ENCODE measurements at places on chromosomes 7 and 10.
A peak's percentile ranks its signal among the peaks of the same experiment; 100 is the strongest.

GRCh38 chr7:18356191-18356645, 139.3 kb upstream of the HDAC9 start:
- no peak for DNase-seq

DNA sequence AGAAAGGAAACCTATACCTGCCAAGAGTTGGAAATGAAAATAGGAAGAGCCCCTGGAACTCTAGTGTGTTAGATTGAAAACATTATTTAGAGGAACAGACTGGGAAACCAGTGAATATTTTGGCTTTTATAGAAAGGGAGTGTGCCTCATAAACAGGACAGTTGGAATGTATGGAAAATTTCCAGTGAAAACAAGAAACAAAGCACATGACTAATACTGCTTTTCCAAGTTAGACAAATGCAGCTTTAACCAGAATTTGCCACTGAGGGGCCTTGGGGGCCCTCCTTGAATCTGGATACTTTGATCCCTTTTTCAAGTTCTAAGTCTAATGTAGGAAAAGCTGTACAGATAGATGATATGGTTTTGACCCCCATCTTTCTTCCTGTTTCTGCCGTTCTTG, 21.2 kb downstream of the ITGB8 start:
- no peak for DNase-seq

GRCh38 chr7:67950321-67951083, 953.9 kb downstream of the TYW1 start:
- DNase-seq: no peak

DNA sequence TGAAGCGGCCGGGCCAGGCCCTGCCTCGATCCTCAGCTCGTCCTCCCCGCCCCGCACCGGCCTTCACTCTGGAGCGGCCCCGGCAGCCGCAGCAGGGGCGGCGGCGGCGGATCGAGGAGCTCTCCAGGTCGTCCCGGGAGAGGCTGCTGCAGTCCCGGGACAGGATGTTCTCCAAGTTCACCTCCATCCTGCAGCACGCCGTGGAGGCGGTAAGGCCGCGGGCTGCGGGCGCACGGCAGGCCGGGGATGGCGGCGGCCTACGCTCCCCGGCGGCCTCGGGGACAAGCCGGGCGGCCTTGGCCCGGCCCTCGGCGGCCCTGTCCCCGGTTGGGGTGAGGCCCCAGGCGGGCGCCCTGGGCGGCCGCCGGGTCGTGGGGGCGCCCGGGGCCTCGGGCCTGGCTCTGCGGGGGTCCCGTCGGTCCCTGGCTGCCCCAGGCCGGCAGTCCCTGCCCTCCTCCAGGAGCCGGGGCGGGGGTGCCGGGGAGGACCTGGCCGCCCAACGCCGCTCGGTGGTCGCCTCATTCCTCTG, 399 bp downstream of the FHIP2A start:
- no peak for DNase-seq

GRCh38 chr10:72158176-72158575, 57.6 kb upstream of the ANAPC16 start:
- DNase-seq: no peak

- no peak for DNase-seq
Observed at GRCh38 chr7:16989811-16990413, 108.1 kb upstream of the AGR3 start.

- DNase-seq: no peak
Observed at GRCh38 chr10:77872947-77873535, 53.5 kb downstream of the DLG5 start.

- DNase-seq: no peak
Observed at GRCh38 chr7:96266580-96266979, 55.3 kb downstream of the SLC25A13 start.

GRCh38 chr7:116672596-116673456, 830 bp downstream of the MET start:
- DNase-seq: no peak

- no peak for DNase-seq
Observed at GRCh38 chr7:113320419-113320818, 202.1 kb upstream of the SMIM30 start.

DNA sequence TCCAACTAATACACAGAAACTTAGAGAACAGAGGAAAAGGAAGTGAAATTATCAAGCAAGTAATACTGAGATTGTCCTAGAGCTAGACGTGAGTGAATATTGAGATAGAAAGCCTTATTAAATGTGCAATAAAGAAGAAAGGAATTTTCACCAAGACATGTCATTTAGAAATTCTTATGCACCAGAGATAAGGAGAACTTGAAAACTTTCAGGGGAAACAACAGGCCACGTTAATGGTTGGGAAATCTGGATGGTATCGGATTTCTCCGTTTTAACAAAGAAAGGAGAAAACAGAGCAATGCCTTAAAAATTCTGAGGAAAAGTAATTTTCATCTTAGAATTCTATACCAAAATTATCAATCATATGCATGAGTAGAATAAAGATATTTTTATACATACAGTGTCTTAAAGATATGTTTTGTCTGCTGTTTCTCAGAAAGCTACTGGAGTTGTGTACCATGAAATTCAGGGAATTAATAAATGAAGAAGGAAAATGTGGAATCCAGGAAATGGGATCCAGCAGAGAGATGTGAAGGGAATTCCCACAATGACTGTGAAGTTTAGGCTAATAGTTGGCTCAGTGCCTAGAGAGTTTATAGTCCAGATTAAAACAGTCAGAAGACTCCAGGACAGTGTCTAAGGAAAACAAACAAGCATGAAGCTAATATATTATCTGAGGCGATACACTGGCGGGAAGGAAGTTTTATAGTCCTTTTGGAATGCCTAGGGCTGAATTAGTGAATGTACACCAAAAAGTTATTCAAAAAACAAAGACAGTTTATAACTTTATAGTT, 159.5 kb downstream of the PPP1R9A start:
- no peak for DNase-seq

DNA sequence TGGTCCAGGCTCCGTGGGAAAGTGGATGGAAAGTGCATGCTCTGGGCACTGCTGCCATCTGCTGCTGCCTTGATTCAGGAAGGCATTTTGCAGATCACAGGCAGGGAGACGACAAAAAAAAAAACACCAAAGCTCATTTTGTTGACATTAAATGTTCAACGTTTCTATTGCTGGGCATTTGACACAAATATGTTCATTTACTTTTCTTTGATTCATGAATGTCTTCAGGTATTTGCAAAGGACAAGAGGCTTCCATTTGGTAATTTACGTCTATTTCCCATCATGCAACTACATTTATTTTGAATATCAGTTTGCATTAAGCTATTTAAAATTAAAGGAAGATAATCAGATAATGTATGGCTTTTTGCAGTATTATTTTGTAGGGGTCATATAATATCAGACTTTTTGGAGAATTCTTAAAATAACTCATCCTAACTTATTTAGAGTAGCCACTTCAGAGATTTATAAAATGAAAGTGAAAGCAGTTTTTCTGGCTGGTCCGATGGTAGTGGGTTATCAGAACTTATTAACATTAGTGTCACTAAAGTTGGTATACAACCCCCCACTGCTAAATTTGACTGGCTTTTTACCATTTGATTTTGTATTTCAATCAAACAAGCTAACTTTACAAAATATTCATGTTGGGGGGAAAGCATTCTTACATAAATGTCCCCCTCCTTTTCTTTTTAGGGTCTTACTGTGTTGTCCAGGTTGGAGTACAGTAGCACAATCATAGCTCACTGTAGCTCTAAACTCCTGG, 65.3 kb downstream of the PDIA4 start:
- peak; percentile 81 for DNase-seq

GRCh38 chr7:26624839-26625238, 239.6 kb downstream of the SKAP2 start:
- DNase-seq: no peak

- DNase-seq: no peak
Observed at GRCh38 chr7:98126311-98127142, 19.9 kb downstream of the LMTK2 start.

- no peak for DNase-seq
Observed at GRCh38 chr7:28674359-28674782, 262.1 kb downstream of the CREB5 start.

DNA sequence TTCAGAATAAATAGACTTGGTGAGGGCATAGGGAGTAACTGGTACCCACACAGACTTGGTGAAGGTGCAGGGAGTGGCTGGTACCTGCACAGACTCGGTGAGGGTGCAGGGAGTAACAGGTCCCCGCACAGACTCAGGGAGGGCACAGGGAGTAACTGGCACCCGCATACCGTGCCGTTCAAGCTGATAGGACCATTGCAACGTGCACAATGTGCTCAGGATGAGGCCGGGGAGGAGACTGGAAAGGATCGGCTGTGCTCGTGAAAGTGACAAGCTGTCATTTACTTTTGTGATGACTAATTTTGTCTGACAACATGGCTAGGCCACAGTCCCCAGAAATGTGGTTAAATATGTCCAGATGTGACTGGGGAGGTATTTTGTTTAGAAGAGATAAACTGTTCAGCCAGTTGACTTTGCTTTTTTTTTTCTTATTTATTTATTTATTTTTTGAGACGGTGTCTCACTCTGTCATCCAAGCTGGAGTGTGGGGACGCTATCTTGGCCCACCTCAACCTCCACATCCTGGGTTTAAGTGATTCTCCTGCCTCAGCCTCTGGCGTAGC, 76.2 kb upstream of the NMT2 start:
- peak; percentile 28 for DNase-seq

- DNase-seq: no peak
Observed at GRCh38 chr7:129136887-129137642, 7.4 kb upstream of the TSPAN33 start.

GRCh38 chr7:37729181-37729580, 45.6 kb downstream of the GPR141 start:
- DNase-seq: no peak

GRCh38 chr7:155798673-155799439, 13.4 kb downstream of the SHH start:
- no peak for DNase-seq

- DNase-seq: no peak
Observed at GRCh38 chr7:97401398-97401797, 283.9 kb downstream of the SDHAF3 start.

GRCh38 chr10:126846959-126847358, 58.3 kb upstream of the DOCK1 start:
- no peak for DNase-seq

DNA sequence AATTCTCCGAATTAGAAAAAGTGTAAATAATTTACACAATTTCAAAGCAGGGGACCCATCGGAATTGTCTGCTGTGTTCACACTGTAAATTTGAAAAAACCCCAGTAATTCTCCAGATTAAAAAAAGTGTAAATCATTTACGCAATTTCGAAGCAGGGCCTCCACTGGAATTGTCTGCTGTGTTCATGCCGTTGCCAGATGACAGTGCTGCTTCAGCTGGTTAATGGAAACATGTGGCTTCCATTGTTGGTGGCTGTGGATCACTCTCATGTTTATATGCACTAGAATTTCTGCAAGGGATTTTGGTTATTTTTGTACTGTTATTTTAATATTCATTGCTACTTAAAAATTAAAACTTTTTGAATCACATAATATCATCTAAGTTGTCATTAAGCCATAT, 88.8 kb upstream of the ELMO1 start:
- no peak for DNase-seq

- DNase-seq: no peak
Observed at GRCh38 chr10:86979977-86980448, 11.7 kb downstream of the ADIRF start.
